SK-N-MC (cell line): ENCODE measurements at places on chromosomes 4 and X.

GRCh38 chrX:153954558-153955227 lies 10.2 kb upstream of the RENBP start:
- DNase-seq = no peak

DNA sequence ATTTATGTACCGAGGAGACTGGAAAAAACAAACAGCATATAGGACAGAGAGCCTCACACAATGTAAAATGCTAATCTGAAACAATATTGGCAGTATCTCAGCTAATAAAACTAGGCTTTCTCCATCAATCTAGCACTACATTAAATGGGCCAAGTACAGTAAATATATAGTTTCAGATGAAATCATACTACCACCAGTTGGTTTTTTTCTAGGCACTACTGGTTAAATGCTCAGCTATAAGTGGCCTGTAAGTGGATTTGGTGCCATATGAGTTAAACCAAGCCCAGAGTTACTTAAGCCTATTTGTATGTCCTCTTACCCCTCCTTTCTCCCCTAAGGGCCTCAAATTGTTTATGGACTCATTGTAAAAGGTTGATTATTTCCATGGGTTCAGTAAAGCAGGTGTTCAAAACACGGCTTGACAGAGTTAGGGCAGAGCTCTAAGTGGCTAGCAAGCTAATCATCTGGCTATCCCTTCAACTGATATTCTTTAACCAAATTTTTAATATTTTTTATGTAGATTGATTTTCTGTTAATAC lies 57.5 kb downstream of the FAM13A start:
- DNase-seq = no peak

DNA sequence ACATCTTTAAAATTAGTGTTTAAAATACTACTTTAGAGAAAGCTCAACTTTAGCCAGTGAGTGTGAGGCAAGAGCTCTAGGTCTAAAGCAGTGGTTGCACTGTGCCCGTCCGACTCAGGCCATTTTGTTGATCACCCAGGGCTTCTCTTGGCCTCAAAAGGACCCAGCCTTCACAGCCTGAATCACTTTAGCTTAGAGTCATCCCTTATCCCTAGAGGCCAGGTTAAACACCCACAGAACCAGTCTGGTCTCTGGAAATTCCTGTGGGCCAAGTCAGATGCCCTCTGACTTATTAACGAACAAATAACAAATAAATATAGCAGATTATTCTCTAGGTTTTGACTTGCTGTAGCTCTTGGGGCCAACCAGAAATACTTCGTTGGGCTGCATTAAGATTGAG lies 102.3 kb downstream of the WWC2 start:
- DNase-seq = no peak

GRCh38 chr4:96035727-96036126 lies 195.8 kb downstream of the PDHA2 start:
- peak; percentile 22 for DNase-seq

DNA sequence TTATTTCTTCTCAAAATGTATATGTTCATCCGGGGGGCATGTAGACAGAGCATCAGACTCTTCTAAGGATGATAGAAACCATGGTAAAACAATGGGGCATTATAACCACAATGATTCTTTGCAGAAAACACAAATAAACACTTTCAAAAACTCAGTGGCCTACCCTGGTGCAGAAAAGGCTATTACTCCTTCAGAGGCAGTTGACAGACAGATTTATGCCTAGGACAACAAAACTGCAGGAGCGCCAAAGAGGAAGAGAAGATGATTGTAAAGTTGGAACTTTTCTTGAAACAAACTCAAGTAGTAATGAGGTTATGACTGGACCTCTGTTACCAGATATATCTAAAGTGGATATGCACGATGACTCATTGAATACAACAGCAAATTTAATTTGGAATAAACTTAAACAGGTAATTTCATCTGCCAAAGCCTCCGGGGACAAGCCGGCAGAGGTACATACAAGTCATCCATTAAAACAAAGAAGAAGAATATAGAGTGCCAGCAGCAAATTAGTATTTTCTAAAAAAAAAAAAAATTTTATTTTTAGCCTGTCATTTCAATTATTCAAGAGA lies 1068.4 kb upstream of the INTU start:
- no peak for DNase-seq

- no peak for DNase-seq
These were observed 7.7 kb downstream of the P2RY8 start for GRCh38 chrX:1529328-1529727.

DNA sequence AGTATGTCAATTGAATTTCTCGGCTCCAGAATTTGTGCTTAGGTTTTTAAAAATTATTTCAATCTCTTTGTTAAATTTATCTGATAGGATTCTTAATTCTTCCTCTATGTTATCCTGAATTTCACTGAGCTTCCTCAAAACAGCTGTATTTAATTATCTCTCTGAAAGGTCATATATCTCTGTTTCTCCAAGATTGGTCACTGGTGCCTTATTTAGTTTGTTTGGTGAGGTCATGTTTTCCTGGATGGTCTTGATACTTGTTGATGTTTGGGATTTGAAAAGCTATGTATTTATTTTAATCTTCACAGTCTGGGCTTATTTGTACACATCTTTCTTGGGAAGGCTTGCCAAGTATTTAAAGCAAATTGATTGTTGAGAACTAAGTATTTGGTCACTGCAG lies 24.7 kb upstream of the HERC3 start:
- DNase-seq = no peak

DNA sequence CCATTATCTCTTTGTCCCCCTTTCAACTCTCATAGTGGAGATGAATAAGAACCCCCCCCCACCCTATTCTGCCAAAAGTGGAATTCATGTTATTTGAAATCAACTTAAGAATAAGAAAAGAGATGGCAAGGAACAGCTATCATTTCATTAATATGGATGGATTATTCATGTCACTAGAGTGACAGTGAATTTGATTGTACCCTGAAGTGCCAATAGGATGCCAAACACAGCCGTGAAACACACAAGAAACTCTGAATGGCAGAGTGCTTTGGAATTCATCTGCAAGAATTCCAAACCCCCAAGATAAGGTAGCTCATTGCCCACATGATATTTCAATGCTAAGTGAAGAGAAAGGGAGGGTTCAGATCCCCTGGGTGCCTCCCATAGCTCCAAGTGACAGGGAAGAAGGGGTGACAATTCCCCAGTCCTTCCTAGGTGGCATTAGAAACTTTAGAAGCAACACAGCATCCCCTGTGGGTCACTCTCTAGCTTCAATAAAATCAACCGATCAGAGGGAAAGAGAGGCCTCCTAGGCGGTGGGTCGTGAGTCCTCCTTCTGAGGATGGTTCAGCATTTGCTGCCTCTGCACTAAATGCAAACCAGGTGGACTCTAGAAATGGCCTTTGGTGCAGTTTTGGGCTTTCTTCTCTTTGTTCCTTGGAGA lies 84.3 kb downstream of the MGST2 start:
- DNase-seq = no peak

GRCh38 chr4:13888112-13888511 lies 260.6 kb upstream of the BOD1L1 start:
- DNase-seq = no peak

GRCh38 chrX:82711457-82711856 lies 796.6 kb upstream of the POU3F4 start:
- no peak for DNase-seq

GRCh38 chr4:40734497-40734896 lies 15.3 kb upstream of the NSUN7 start:
- DNase-seq = no peak

DNA sequence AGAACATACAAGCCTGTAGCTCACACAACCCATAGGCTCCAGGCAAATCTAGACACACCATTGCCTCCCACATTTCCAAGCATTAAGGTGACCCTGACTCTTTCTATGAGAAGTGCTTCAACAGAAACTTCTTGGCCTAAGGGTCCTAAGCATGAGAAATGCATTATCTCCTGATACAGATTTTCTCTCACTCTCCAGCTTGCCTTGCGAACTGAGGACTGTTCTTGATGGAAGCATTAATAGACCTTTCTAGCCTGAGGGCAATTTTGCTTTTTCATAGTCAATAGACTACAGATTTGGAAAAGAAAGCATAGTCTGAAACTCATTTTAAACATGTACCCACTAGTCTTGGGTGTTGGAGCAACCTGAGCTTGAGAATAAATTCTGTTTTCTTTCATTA lies 1801.3 kb upstream of the PCDH7 start:
- no peak for DNase-seq

DNA sequence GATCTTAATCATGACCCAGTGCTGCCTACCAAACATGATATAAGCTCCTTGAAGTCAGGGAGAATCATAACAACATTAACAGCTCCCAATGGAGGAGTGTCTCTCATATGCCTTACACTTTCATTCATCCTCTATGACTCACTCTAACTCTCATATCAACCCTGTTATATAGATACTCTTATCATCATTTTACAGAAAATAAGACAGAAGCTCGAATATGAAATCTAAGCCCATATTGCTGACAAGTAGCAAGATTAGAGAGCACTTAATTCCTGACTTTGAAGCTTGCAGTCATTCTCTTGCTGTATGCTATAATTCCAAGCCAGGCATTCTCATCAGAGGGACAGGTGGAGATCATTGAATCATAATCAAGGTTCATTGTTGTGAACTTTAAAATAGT lies 476.7 kb upstream of the ATOH1 start:
- DNase-seq = no peak

DNA sequence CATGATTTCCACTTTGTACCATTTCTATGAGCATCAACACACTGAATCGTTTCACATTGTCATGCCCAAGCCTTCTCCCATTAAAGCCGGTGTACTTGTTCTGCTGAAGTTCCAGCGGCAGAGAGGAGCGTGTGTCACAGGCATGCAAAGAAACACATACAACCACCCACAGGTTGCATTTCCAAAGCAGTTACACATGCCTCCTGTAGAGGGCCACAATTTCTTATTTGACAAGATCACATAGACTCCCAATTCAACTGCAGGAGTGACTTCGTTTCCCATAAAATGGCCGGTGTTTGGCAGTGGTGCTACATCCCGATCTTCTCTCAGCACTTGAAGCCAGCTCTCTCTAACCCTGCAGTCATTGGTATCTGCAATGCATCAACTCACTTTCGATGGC lies 992.6 kb downstream of the NLGN4X start:
- DNase-seq = no peak

DNA sequence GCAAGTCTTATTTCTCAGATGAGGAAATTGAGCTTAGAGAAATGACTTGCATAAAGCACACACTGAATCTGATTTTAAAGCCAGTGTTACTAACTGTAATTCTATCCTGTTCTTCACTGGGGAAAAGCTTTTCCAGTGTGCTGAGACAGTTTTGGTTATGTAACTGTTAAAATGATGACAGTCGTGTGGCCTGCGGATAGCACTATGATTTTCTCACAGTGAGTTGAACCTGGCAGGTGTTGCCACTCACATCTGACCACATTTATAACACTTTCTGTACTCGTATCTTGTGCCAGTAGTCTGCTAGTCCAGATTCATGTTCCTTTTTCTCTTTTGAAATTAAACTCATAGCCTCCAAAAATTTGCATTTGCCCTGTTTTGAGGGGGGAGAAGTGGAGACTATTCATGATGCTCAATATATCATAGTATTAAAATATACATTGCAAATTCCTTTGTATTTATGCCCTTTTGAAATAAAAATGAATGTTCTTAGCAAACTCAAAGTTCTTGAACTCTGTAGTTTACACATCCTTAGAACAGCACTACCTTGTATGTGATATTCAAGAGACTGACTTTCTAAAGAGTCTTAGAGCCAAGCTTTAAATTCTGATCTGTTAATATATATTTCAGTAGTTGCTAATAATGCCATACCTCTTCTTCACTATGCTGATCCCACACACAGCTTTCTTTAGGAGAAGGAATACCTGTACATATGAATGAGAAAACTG lies 132.3 kb downstream of the PDLIM5 start:
- no peak for DNase-seq

DNA sequence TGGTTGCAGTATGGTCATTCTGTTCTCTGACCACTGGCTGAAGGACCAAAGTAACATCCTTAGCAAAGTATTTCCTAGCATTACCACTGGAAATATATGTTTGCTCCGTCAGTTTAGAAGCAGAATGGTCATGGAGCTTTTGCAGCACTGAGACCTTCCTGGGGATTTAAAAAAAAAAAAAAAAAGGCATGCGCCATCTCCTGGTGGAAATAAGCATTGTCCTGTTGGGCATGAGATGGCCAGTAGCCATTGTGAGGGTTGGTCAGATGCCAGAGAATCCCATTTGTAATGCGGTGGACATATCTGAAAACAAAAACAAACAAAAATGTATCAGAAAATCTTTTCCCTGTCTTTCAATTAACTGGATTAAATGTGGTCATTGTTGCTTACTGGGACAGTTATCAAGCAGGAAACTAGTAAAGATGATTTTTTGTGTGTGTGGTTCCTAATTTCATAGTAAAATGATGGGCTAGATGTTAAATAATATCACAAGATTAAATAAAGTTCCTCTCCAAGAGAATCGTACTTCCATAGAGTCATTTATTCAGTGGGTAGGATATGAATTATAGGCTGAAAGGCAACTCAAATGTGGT lies 139.6 kb downstream of the SOWAHB start:
- DNase-seq = no peak

DNA sequence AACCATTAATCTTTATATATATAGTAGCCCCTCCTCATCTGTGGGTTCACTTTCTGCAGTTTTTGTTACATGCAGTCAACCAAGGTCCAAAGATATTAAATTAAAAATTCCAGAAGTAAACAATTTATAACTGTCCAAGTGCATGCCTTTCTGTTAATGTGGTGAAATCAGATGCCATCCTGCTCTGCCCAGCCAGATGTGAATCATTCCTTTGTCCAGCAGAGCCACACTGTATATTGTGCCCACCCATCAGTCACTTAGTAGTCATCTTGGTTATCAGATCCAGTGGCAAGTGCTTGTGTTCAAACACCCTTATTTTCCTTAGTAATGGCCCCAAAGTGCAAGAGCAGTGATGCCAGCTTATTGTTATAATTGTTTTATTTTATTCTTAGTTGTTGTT lies 17.2 kb upstream of the PRDM5 start:
- no peak for DNase-seq

GRCh38 chr4:137226900-137227299 lies 305.4 kb downstream of the PCDH18 start:
- no peak for DNase-seq

DNA sequence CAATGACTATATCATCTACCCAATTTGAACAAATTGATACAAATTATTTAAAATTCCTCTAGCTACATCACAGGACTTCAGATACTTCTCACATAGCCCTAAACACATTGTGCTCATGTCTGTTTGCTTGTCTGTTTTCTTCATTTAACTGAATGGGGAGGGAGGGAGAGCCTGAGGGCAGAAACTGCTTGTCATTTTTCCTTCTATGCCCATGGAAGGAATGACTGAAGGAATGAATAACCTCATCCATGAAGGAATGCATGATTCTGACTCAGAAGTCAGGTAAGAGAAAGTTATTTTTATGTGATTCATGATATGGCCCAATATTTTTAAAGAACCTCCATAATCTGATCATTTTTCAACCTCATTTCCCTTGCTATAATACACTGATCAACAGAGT lies 418.0 kb upstream of the PITX2 start:
- DNase-seq = no peak

- peak; percentile 18 for DNase-seq
These were observed 363.4 kb downstream of the TMA16 start for GRCh38 chr4:163857903-163858302.

- no peak for DNase-seq
These were observed 69.2 kb upstream of the DIAPH2 start for GRCh38 chrX:96615448-96615847.
